Femur (tissue), 1 donor: ENCODE measurements at places on chromosomes 5 and 9.

DNA sequence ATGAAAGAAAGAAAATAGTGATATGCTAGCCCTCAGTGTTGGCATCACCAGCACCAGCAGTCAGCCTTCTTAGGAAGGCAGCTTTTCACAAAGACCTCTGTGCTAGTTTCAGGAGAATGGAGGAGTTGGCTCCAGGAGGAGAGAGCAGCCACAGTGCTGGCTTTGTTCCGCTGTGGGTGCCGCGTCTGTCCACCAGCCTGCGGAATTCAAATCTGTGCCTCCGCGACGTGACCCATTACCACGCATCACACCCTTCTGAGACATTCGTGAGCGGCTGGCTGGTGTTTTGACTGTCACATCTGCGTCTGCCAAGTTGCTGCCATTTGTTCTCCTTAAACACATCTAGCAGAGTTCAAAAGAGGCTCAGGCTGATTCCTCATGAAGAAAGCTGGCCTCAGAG lies 34.4 kb downstream of the SNX18 start:
- DNase-seq, result no peak

DNA sequence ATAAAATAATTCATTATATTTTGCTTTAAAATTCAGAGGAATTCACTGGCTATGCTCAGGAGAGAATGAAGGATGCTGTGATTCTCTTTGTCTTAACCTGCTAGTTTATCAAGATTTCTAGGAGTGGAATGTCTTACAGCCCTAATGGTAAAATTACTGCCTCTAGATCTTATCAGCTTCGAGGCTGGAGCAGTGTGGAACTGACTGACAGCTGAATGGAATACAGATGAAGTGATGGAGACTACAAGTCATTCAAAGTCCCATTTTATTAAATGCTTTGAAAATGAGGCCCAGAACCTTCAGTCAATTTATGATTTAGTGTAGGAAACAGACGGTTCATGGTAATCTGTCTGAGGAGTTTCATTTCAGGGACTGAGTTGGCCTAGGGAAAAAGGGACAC lies 202.1 kb downstream of the RFX3 start:
- DNase-seq, result no peak

- no peak for DNase-seq
These were observed 479.1 kb downstream of the CCDC171 start for GRCh38 chr9:16031971-16032370.

DNA sequence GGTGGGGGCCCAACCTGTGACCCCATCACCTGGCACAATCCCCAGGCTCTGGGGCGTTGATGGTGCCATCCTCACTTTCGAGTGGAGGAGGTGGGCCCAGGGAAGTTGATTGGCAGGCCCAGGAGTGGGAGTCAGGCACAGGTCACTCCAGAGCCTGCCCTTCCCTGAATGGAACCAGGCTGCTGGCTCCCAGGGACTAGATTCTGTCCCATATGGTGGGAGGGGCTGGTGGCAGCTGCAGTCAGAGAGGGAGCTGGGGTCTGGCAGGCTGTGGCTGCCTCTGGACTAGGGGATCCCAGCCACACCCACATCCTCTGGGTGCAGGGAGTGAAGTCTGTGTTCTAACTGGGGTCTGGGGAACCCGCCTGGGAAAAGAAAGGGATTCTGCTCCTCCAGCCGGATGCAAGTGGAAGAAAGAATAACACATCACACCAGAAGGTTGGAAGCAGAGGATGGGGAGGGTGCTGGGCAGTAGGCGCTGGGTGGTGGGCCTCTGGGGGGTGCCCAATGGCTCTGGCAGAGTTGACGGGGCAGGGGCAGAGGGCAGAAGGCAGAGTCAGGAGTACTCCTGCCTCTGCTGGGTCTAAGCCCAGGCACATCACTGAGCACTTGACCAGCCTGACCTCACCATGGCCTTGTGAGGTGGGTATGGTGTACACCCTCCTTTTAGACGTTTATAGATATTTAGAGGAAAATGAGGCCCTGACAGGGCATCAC lies 25.8 kb downstream of the CEL start:
- peak; percentile 14 for DNase-seq

DNA sequence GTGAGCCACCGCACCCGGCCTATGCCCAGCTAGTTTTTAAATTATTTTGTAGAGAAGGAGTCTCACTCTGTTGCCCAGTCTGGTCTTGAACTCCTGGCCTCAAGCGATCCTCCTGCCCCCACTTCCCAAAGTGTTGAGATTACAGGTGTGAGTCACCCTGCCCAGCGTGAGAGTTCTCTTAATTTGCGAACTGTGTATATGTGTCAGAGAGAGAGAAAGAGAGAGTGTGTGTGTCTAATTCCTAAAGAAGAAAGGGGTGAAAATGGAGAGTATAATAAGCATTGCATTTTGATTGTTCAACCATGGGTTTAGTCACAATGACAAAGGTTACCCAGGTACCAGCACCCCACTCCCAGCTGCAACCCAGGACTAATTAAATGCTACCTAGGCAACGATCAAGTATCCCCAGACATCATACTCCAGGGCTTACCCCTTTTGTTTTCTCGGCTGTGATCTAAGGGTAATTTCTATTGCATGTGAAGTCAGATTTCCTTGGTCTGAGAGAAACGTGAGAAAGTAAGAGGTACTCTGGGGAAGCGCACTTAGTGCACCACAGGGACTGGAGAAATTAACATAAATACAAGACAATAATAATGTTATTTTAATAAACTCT lies 16.6 kb downstream of the MAP1B start:
- DNase-seq, result no peak

GRCh38 chr5:7374186-7374585 lies 21.8 kb upstream of the ADCY2 start:
- DNase-seq, result no peak

- DNase-seq, result peak; percentile 86
These were observed 724 bp downstream of the SGTB start for GRCh38 chr5:65721050-65721719.

DNA sequence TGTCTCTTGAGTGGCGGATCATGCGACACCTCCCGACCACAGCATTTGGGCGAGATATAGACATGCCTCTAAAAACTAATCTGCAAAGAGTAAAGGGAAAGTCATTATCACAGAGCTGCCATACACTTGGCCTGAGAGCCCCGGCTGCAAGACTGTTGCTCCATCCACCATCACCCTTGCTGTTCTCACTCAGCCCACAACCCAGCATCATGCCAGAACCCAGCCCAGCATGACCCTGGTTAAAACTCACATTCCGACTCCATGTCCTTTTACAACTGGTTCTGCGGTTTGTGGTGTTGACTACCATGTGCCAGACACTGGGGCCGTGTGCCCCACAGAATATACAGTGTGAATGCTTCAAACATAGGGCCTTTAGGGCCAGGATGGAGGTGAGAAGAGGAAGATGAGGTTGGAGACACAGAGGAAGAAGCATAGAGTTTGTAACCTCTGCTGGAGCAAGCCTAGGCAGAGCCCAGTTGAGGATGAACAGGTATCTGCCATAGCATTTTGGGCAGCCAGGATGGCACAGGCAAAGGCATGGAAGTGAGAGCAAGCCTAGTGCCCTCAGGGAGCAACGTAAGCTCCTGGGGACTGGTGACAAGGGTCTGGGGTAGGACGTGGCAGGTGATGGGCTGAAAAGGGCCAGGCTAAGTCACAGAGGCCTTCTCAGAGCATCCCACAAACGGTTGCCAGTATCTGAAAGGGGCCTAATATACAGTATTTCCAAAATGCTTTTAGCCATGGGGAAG lies 37.5 kb upstream of the SMU1 start:
- DNase-seq, result no peak

DNA sequence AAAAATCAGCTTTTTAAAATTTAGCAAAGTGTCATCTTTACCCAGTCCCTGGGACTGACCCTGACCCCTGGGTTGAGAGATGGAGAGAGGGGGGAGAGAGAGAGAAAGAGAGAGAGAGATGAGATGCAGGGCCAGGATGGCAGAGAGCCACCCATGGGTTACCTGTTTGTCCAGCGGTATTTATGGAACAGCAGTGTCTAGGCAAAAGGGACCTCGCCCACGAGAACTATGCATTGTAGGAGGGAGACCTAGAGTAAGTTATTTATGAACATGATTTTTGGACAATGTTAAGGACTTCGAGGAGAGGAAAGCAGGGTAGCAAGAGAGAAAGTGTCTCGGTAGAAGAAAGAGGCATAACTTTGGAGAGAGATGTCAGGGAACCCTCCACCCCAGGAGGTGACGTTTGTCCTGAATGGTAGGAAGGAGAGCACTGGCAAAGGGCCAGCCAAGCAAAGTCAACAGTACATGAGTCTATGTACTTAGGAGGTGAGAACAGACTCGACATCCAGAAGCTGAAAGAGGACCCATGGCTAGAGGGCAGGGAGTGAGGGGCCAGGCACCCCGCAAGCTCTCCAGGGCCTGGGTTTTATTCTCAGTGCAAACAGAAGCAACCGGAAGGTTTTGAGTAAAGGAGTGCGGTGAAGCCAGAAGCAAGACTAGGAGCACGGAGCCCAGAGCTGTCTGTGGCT lies 30.5 kb upstream of the MSX2 start:
- DNase-seq, result no peak

DNA sequence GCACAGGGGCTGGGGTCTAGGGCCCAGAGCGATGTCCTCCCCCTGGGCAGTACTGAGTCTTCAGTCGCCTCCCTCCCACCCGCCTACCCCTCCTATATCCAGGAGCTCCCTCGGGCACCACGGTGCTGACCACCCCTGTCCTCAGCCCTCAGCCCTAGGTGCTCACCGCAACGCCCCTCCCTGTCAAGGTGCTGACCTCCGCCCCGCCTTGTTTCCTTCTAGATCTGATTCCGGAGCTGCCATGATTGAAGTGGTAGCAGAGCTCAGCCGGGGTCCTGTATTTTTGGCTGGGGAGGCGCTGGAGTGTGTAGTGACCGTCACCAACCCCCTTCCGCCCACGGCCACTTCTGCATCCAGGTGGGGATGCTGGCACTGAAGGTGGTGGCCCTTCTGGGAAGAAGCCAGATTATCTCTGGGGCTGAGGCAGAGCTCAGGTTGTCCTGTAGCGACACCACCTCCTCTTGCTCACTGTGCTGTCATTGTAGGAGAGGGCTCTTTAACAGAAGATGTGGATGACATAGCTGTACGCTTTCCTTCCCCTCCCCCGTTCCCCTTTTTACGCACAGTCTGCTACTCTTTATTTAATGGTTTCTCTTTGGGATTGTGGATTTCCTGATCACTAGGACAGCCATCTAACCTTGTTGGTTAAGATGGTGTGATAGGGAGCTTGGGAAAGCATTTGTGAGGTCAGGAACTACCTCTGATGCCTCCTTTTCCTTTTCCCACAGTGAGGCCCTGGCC lies 598 bp downstream of the RGP1 start:
- no peak for DNase-seq

- DNase-seq, result no peak
These were observed 199.0 kb downstream of the IRX1 start for GRCh38 chr5:3794611-3795010.

DNA sequence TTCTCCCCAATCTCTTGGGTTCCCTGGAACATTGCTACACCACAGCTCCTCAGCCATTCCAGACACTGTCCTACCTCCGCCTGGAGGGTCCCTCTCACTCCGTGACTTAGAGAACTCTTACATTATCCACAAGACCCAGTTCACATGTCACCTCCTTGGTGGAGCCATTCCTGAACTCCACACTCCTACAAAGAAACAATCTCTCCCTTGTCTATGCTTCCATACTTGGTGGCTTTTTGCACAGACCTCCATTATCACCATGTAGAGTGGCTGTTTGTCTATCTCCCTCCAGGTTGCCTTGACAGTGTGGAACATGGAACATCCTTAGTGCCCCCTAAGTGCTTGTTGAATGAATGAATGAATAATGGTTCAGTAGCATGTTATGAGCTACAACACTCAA lies 105.9 kb downstream of the PAX5 start:
- DNase-seq, result no peak

- DNase-seq, result no peak
These were observed 1.6 kb upstream of the DNAH5 start for GRCh38 chr5:13946111-13946510.

GRCh38 chr5:133751421-133751820 lies 139.1 kb upstream of the FSTL4 start:
- no peak for DNase-seq

DNA sequence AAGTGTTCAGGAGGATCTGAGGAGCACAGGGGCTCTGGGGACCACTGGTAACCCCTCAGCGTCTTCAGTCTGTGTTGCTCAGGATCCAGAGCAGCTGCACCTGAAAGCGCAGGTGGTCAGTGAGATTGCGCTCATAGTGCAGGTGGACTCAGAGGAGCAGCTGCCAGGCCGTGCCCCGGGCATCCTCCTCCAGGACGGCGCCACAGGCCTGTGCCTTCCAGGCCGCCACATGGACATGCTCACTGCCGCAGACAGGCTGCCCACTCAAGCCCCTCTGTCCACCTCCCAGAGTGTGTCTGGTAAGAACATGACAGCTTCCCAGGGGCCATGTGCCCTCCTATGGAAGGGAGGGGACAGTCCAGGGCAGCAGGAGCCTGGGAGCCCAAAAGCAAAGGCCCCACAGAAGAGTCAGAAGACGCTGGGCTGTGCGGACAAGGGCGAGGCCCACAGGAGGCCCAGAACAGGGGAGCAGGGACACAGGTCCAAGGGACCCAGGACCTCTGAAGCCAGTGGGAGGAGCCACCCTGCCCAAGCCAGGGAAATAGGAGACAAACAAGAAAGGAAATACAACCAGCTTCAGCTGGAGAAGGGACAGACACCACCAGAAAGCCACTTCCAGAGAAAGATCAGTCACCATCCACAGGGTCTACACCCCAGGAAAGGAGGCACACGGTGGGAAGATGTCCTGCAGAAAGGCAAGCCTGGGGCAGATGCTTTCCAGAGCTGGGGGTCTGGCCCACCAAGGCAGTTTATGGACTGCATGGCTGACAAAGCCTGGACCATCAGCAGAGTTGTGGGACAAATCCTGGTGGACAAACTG lies 5.2 kb downstream of the SPATA31E1 start:
- DNase-seq, result no peak

GRCh38 chr5:157286761-157287211 lies 20.9 kb downstream of the CYFIP2 start:
- no peak for DNase-seq

- DNase-seq, result no peak
These were observed 46.1 kb downstream of the RASGRF2 start for GRCh38 chr5:81006231-81006630.

DNA sequence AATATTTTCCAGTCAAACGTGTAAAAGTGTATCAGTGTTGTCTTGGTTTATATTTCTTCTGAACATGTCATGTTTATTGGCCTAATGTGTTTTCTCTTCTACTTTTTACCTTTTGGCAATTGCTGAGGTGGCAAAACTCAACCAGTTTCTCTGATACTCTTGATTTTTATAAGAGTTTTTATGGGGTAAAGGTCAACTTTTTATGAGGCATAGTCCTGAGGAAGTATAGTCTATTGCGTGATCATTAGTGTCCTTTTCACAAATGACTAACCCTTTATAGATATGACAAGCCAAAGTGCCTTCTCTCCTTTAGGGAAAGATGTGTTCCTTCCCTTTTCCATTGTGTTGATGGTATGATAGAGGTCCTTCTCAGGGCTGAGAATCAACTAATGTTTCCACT lies 32.9 kb downstream of the OCLN start:
- no peak for DNase-seq

GRCh38 chr9:111854799-111855198 lies 41.8 kb upstream of the UGCG start:
- no peak for DNase-seq

- no peak for DNase-seq
These were observed 337.5 kb downstream of the ZNF608 start for GRCh38 chr5:124408738-124409453.

GRCh38 chr9:38335686-38336085 lies 56.8 kb upstream of the ALDH1B1 start:
- no peak for DNase-seq

GRCh38 chr5:134053840-134054338 lies 49.1 kb upstream of the VDAC1 start:
- DNase-seq, result no peak
